GM13976 (cell line): ENCODE measurements at places on chromosomes 4 and X.

DNA sequence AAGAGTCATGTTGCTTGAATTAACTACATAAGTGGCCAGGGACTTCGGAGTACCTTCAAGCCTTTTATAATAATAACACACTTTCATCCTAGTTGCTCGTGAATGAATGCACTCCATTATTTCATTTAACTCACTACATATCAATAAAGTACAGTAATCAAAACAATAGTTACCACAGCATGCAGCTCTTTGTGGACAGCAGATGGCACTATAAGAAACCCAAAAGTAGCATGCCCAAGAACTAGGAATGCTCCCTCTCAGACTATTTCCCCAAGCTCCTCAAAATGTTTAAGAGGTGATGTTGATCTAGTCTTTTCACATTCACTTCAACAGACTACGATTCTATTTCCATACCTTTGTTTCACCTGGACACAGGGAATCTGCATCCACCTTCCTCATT, 500.8 kb upstream of the DIAPH2 start:
- no peak for DNase-seq

GRCh38 chr4:74733756-74734155, 60.6 kb downstream of the BTC start:
- DNase-seq: no peak

- DNase-seq: no peak
Measured at GRCh38 chr4:169103966-169104412, 93.9 kb upstream of the CBR4 start.

DNA sequence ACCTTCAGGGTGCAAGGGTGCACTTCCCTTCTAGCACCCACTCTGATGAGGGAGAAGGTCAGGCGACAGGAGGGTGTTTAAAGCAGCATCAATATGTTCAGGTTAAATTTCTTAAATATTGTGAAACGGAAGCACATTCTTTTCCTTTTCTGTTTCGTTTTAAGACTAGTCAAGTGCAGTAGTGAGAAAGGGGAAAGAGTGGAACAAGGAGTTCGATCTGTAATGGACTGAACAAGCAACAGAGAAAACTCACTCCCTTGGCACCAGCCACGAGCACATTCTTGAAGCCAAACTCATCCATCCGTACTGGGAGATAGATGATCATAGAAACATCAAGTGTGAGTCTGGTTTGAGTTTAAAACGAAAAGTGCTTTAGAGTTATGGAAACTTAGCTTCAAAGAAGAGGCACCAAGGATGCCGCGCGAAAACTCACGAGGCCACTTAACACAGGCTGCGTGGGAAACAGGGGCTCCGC, 815 bp downstream of the FAM53A start:
- DNase-seq: no peak

DNA sequence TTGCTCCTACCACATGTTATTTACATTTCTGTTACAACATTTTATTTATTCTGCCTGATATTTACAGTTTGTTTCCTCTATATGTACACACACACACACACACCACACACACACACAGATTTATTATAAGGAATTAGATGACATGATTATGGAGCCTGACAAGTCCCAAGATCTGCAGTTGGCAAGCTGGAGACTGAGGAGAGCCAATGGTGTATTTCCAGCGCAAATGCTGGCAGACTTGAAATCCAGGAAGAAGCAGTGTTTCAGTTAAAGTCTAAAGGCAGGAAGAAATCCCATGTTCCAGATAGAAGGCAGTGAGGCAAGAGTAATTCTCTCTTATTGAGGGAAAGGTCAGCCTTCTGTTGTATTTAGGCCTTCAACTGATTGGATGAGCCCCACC, 1.8 kb upstream of the KLHL4 start:
- no peak for DNase-seq

GRCh38 chrX:54540289-54540688, 10.3 kb downstream of the GNL3L start:
- DNase-seq: no peak

DNA sequence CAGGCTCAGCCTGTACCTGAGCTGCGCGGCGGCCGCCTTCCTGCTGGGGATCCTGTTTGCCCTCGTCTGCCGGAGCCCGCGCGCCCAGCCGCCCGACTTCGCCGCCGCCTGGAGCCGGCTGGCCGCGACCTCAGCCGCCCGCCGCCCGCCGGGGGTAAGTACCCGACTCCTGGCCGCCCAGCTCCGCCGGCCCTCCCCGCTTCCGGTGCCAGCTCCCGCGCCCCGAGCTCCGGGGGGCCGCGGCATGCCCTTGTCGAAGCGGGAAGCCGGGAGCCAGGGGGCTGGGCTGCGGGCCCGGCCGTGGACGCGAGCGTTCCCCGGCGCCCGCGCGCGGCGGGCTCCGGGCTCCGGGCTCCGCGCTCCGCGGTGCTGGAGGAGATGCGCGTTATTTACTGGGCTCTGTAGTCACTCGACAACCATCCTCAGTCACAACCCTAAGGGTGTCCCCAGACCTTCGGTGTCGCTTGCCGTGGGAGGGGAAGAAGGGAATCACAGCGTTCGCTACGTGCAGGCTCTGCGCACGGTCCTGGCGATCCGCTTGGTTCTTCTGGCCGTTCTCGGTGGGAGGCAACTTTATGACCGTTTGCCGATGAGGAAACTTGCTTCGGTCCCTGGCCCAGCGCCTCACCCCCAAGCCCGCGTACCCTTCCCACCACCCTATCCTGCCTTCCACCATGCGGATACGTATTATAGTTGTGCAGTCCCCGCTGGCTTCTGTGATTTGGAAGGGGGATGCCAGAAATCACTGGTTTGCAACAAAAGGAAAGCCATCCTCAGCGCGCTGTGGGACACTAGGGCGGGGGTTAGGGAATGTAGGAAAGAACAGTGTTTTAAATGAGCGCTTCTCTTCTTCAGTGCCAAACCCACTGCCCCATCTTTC, 944 bp downstream of the SNX25 start:
- DNase-seq: no peak

GRCh38 chr4:153521999-153522801, 56.0 kb downstream of the TMEM131L start:
- DNase-seq: no peak

DNA sequence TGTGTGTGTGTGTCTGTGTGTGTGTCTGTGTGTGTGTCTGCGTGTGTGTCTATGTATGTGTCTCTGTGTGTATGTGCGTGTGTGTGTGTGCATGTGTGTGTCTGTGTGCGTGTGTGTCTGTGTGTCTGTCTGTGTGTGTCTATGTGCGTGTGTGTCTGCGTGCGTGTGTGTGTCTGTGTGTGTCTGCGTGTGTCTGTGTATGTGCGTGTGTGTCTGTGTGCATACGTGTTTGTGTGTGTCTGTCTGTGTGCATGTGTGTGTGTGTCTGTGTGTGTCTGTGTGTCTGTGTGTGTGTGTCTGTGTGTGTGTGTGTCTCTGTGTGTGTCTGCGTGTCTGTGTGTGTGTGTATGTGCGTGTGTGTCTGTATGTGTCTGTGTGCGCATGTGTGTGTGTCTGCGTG, 35.6 kb downstream of the SLITRK2 start:
- DNase-seq: no peak

DNA sequence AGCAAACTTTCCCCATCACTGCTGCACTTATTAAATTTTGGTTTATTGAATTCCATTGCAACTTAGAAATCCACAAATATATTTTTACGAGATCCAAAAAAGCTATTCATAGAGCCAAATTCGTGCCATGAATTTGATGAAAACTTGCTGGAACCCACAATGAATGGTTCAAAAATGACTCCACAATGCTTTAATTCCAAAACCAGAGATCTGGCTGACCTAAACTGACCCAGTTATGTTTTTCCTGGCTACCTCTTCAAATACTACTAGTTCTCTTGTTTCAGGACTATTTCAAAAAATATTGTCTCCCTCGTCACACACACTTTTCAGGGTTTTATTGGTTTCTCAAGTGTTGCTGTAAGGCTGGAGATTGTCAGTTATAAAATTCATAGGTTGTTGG, 474.8 kb downstream of the PDGFC start:
- no peak for DNase-seq

DNA sequence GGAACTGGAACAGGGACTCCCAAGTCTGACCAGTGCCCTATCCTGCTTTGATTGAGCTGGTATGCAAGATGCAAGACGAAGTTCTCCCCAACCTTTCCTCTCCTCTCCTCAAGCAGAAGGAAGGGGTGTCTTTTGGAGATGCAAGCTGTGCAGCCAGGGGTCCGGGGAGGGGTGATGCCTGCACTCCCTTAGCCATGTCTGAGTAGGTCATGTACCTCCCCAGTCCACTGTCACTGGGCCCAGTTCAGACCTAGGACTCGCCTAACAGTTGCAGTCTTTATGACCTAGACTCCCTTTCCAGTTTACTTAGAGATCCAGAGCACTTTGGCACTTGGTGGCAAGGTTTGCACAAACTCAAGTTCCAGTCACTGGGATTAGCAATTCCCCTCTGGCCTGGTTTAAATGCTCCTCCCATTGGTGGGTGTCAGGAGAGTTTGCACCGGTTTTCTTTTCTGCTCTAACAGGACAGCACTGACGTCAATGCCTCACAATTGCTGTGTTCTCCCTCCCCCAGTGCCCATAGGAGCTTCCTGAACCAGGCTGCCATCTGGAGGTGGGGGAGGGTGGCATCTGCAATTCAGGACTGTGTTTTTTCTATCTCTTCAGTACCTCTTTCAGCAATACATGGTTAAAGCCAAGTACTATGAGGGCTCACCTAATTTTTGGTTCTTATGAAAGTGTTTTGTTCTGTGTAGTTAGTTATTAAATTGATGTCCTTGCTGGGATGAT, 782.2 kb downstream of the ARAP2 start:
- no peak for DNase-seq

- DNase-seq: no peak
Measured at GRCh38 chr4:36288731-36289426, 7.5 kb downstream of the DTHD1 start.

DNA sequence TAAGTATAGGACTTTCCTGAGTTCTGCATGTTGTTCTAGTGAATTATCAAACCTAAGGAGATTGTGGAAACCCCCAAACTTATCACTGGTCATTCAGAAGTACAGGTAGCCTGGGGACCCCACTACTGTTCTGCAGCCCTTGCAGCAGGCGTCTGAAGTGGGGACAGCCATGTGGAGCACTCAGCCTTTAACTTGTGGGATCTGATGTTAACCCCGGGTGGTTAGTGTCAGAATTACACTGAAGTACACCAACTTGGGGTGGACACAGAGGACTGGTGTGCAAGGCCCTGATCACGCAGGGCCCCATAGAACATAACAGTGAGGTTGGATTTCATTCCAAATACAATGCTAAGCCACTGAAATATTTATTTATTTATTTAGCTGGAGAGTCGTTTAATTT, 103.7 kb downstream of the SCD5 start:
- DNase-seq: no peak

DNA sequence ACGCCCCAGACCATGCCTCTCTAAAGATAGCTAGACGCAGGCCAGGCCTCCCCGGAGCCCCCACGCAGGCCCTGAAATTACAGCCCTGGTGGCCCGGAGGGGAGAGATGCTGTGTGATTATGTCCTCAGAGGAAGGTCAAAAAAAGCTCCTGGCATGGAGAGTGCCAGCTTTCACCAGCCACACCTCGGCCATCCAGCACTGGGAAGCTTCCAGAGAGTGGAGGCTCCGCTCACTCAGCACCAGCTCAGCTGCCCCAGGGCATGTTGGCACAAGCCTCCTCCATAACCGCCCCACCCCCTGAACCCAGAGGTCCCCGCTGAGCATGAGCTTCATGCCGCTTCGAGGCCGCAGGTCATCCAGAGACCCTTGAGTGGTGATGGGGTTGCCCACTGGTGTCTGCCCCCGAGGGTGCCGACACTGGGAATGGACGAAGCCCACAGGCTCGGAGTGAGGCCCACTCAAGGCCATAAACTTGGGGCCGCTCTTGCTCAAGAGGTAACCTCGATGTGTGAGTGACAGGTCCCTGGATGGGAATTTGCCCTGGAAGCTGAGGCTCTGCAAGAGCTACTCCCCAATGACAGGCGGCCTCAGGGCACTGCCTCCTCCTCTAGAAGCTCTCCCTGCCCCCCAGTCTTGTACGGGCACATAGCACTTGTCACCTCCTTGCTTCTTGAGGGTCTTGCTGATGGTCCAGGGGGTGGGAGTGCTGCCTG, 4.4 kb upstream of the BGN start:
- DNase-seq: no peak

DNA sequence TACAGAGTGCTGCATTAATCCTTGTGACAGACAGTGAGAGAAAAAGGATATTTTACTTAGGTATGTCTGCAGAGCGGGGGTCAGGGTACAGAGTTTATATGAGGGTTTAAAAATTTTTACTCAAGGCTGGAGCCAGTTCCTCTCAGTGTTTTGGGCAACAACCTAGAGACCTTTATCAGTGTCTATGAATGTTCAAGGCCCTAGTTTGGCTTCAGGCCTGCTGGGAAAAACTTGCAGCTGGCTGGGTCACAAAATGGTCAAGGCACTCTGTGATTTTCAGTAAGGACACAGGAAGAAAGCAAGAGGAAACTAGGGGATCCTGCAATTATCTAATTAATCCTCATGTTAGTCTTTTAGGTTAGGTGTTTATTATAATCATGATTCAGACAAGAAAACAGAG, 10.8 kb upstream of the C4orf54 start:
- no peak for DNase-seq

GRCh38 chr4:78735697-78736096, 40.5 kb upstream of the BMP2K start:
- DNase-seq: peak; percentile 31

DNA sequence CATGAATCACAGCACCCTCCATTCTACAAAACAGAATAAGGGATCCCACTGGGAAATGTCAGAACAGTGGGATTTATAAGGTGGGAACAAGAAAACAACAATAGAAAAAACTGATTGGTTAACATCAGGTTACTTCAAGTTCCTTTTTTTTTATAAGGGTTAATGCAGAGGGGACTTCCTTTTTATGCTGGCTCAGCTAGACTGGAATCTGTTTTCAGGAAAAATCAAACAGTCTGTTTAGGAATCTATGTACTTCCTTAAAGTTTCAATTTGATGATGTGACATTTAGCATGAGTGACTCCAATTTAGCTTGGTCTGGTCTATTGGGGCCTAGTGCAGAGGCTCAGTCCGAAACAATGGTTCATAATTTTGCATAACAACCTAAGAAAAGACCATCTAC, 192.9 kb downstream of the ADGRA3 start:
- no peak for DNase-seq

DNA sequence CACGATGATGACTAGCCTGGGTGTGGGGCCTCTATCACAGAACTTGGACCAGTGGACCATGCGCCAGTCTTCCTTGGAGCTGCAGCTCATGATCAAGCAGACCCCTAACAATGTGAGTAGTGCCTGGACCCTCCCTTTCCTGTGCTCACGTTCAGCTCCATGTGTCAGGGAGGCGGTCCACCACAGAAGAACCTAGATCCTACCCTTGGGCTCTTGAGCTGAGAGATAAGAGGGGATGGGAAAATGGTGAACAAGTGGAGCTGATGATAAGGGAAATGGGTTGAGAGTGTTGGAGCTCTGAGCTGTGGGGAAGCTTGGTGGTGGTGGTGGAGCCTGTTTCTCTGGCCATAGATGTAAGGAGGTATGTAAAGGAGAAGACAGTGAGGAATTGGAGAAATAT, 13.1 kb downstream of the MED12 start:
- DNase-seq: no peak

GRCh38 chrX:77017093-77017492, 430.1 kb upstream of the FGF16 start:
- no peak for DNase-seq

- no peak for DNase-seq
Measured at GRCh38 chrX:57211906-57212305, 74.6 kb upstream of the FAAH2 start.

- no peak for DNase-seq
Measured at GRCh38 chrX:37076983-37077382, 68.8 kb downstream of the FAM47C start.

GRCh38 chr4:5693871-5694270, 14.5 kb downstream of the EVC2 start:
- no peak for DNase-seq
